Iris pigment epithelial cell (primary cell): ENCODE measurements at places on chromosomes 11 and 22.

DNA sequence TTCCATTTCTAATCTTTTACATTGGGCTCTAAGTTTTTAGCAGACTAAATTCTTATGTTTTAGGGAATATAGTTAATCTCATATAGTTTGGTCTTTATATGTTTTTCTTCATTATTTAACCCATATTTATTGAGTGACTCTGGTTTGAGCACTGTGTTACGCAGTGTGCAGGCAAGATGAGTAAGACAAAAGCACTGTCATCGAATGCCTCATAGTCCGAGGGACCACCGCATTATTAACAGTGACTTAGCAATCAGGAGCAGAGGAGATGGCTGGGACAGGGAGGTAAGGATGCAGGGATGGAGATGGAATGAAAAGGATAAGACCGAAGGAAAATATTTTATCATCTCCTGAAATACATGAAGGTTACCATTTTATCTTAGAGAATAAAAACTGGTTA is 65.2 kb upstream of the CTSC start:
- peak; percentile 76 for DNase-seq

DNA sequence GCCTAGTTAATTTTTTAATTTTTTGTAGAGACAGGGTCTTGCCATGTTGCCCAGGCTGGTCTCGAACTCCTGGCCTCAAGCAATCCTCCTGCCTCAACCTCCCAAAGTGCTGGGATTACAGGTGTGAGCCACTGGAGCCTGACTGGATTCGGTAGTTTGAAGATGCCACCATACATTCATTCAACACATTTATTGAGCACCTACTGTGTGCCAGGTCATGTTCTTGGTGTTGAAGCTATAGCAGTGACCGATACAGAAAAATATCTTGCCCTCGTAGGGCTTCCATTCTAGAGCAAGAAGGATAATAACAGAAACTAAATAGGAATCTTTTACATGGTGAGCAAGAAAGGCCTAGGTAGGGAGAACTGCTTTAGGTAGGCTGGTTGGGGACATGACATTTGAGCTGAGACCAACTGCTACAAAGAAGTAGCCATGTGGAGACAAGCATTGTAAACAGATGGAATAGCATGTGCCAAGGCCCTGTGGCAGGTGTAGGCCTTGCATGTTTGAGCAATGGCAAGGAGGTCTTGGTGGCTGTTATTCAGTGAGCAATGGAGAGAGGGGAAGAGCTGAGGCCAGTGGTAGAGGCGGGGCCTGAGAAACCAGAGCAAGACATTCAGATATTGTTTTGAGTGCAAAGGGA is 1.7 kb upstream of the MYRF start:
- DNase-seq, result no peak

DNA sequence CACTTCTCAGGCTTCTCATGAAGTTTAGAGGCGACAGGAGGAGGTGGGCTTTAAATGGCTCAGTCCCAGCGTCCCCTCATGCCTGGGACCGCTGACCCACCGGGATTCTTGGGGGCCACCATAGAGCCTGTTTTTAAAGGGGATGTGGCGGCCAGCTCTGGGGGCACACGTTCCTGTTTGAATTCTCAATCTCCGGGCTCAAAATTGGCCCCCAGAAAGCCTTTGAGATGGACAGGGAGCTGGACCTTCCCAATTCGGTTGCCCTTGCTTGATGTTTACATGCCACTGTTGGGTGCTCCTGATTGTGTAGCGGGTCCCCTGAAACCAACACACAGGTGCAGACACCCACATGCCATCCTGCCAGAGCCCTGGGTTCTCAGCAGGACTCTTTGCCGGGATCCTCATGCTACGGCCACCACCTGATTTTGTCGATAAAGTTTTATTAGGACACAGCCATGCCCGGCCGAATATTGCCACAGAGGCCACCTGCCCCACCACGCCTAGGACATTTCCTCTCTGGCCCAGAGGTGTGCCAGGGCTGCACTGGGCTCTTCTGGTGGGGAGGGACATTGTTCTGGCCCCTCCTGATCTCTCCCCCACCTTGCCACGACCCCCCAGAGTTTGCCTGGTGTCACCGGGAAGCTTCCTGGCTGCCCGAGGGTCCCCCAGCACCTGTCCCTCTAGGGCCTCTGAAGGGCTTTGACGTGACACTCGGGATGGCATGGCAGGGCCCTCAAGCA is 71.6 kb downstream of the KCNQ1 start:
- no peak for DNase-seq

DNA sequence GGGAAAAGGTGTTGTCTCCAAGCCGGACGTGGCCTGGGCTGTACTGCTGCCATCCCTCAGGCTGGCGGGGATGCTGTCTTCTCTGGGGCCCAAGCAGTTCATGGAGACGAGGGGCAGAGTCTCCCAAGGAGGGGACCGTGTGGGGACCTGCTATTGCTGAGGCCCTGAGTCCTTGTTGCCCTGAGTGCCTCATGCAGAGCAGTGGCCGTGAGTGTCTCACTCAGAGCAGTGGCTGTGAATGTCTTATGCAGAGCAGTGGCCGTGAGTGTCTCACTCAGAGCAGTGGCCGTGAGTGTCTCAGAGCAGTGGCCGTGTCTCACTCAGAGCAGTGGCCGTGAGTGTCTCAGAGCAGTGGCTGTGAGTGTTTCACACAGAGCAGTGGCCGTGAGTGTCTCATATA is 54.7 kb downstream of the GRAMD4 start:
- DNase-seq, result no peak

- no peak for DNase-seq
These were observed 14.6 kb upstream of the IRAG1 start for GRCh38 chr11:10708131-10708530.

- no peak for DNase-seq
These were observed 95.9 kb downstream of the ARHGAP8 start for GRCh38 chr22:44848296-44848741.

- DNase-seq, result no peak
These were observed 9.2 kb downstream of the RELA start for GRCh38 chr11:65653229-65654225.

GRCh38 chr22:28410050-28410816 is 269.4 kb downstream of the TTC28 start:
- peak; percentile 81 for DNase-seq

GRCh38 chr22:40107851-40108378 is 69.8 kb upstream of the TNRC6B start:
- DNase-seq, result peak; percentile 34

DNA sequence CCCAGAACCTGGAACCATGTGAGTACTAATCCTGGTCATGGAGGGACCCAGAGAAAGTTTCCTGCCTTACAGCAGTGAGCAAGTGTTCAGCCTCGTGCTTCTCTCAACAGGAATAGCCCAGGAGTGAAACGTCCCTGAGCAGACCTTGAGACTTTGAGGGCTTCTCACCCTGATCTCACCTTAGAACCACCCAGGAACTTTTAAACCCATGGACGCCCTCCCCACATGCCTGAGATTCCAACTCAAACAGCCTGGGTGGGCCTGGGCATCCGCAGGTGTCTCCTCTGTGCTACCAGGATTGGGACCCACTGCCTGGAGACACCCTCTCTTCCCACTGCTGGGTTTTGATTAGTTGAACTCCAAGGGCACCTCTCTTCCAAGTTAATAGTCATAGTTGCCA is 297.2 kb downstream of the NTM start:
- DNase-seq, result no peak

- no peak for DNase-seq
These were observed 102.9 kb downstream of the MORC2 start for GRCh38 chr22:30865656-30866055.

GRCh38 chr11:78929207-78929905 is 354.7 kb upstream of the NARS2 start:
- no peak for DNase-seq

- no peak for DNase-seq
These were observed 368.8 kb downstream of the AASDHPPT start for GRCh38 chr11:106446302-106446701.

DNA sequence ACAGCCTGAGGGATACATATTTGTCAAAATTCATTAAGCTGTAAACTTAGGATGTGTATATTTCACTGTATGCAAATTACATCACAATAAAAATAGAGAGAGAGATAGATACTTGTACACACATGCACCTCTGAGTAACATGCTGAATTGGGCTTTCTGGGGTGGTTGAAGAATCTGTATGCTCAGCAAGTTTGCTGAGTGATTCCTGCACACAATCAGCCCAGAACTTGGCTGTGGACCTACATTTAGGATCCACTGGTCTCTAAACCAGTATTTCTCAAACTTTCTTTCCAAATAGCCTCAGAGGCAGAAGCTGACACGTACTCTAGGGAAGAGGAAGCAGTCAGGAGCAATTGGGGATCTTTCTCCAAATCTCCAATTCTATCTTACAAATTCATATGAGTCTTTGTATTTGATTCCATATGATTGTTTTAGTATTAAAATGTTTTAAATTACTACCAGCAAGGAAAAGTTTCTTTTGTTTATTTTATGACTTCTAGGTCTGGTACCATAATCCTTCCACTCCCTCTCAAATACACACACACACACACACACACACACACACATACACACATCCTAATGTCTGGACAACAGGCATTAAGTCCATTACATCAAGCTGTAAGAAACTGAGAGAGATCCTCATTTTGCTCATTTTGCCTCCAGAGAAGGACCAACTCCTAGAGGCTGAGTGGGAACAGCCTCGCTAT is 20.0 kb downstream of the SYT13 start:
- no peak for DNase-seq

- DNase-seq, result no peak
These were observed 255.2 kb downstream of the MN1 start for GRCh38 chr22:27546157-27546935.

GRCh38 chr11:103648054-103648453 is 388.4 kb upstream of the DDI1 start:
- no peak for DNase-seq

DNA sequence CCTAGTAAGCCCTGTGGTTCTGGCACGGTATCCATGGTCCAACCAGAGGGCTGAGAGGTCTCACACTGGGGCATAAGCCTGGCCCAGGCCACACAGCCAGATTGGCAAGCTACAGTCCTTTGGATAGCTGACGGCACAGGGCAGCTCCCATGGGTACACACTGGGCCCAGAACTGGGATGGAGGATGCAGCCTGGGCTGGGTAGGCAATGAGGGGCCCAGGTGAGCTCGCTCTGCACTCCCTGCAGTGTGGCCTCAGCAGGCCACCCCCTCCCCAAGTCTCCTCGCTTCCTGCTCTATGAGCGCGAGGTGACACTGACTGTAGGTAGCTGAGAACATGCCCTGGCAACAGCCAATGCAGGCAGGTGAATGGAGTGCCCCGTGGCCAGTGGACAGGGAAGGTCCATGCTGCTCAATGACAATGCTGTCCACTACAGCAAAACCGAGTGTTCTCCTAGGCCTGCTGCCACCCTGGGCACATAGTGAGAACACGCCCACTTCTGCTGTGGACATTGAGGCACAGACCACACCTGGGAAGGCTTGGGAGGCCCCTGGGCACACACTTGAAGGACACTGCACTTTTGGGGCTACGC is 3.8 kb downstream of the ARVCF start:
- no peak for DNase-seq

DNA sequence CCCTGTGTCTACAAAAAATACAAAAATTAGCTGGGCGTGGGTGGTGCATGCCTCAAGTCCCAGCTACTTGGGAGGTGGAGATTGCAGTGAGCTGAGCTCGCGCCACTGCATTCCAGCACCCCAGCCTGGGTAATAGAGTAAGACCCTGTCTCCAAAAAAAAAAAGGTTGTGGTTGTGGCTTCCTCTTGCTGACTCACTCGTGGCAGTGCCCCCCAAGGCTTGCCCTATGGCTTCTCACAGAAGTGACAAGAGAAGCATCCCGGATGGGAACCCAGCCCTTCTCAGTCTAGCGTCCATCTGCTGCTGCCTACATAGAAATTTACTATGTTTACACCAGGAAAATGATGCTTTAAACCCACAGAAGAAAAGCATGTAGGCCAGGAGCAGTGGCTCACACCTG is 68.5 kb upstream of the PITPNB start:
- peak; percentile 87 for DNase-seq

DNA sequence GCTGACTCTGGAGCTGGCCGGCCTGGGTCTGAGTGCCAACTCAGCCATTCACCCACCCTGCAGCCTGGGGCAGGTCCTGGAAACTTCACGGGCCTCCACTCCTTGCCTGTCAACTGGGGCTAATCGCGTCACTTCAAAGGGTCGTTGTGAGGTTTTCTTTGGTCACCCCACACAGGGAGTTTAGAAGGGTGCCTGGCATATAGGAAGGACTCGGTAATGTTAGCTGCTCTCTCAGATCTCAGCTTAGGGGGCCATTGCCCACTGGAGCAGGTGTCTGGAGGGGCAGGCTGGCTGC is 7.3 kb downstream of the INCENP start:
- DNase-seq, result no peak

GRCh38 chr11:848380-848931 is 5.8 kb downstream of the TSPAN4 start:
- DNase-seq, result no peak

DNA sequence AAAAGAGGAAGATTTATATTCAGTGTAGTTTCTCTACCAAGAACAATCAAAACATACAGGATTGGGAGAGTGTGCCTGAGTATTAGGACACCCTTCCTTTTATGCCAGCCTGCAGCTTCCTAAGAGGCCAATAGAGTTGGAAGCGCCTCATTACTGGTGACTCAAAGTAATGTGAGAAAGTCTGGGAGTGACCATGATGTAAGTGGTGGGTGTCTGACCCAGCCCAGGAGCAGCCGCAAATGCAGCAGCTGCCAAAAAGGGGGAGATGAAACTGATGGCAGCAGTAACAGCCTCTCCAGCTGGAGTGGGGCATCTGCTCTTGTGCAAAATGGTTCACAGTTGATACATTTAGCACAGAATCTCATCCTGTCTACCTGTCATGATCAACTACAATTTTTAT is 62.0 kb downstream of the ZNF280B start:
- DNase-seq, result peak; percentile 16

DNA sequence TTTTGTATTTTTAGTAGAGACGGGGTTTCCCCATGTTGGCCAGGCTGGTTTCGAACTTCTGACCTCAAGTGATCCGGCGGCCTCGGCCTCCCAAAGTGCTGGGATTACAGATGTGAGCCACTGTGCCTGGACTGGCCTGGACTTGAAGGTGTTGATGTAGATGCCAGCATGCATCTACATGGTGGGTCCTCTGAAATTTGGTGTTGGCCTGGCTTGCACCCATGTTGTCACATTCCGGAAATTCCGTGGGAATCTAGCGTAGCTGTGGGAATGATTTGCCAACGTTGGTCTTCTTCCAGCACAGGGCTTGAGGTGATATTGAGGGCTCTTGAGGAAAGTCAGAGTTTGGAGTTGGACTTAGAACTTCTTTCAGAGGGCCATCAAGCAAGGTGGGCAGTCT is 6.5 kb downstream of the PACS1 start:
- no peak for DNase-seq

- no peak for DNase-seq
These were observed 70.6 kb downstream of the ZBTB16 start for GRCh38 chr11:114130115-114130576.
